Right lung (tissue), 10 donors: ENCODE measurements at places on chromosomes 6 and 20. TPM values are rescaled to one million over a fixed set of nuclear protein-coding genes. Genes with fewer than 3 reads are reported as not detected.

Gene CST1
- polyA plus RNA-seq, result not detected

Gene SAPCD1
- 8.9 TPM for polyA plus RNA-seq

Gene F13A1
- 31.9 TPM for polyA plus RNA-seq

Gene CNR1
- polyA plus RNA-seq, result 0.10 TPM

Gene FITM2
- 7.8 TPM for polyA plus RNA-seq

DNA sequence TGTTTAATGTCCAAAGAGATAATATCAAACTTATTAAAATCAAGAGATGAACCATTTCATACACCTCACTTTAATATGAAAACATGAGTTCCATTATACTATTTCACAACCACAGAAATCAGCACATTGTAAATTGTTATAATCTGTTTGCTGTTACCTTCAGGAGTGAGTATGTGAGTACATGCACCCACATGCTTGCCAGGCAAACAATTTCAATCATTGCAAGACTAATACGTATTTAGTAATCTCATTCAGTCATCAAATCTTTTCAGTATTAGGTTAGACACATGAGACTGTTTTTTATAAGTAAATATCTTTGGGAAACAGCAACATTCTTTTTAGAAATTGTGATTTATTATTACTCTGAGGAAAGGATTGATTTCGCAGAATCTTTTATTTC, 9.3 kb upstream of the EPM2A start:
- no peak for DNase-seq

DNA sequence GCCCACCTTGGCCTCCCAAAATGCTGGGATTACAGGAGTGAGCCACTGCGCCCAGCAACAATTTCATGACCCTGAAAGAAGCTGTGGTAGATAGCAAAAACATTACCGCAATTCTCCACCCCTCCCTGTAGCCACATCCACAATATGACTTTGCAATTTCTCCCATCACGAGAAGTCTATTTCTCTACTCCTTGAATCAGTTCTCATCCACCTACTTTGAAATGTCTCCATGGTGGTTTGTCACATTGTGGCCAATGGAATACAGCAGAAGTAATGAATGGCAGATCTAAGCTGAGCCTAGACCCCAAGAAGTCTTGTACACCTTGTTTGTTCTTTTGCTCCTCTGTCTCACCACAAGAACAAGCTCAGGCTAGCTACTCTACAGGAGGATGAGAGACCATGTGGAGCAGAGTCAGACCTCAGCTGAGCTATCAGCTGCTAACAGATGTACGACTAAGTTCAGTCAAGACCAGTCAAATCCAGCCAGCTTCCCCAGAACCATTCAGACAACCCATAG, 6.3 kb downstream of the OXT start:
- no peak for DNase-seq

GRCh38 chr6:142927271-142927580, 17.8 kb downstream of the HIVEP2 start:
- no peak for DNase-seq

- no peak for DNase-seq
These were observed 199.0 kb downstream of the KCNQ5 start for GRCh38 chr6:72820906-72821305.

- no peak for DNase-seq
These were observed 283.2 kb upstream of the HSF2 start for GRCh38 chr6:122116119-122116834.

DNA sequence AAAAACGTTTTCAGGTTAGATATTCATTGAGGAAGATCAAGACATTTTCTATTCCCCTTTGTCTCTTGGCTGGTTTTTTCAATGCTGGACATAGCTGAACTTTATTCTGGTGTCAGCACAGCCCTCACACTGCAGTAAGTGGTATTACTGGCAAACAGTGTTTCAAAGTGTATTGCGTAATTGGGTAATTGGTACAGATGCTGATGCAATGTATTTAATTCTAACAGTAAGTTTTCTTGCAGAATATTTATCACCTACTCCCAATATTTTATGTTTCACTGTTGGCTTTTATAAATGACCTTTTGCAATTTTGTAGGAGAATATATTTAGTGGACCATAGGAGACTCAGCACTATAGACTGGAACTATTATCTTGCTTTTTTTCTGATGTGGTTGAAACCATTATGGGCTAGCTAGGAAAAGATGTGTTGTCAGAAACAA, 287.6 kb upstream of the SOX4 start:
- peak; percentile 73 for DNase-seq

DNA sequence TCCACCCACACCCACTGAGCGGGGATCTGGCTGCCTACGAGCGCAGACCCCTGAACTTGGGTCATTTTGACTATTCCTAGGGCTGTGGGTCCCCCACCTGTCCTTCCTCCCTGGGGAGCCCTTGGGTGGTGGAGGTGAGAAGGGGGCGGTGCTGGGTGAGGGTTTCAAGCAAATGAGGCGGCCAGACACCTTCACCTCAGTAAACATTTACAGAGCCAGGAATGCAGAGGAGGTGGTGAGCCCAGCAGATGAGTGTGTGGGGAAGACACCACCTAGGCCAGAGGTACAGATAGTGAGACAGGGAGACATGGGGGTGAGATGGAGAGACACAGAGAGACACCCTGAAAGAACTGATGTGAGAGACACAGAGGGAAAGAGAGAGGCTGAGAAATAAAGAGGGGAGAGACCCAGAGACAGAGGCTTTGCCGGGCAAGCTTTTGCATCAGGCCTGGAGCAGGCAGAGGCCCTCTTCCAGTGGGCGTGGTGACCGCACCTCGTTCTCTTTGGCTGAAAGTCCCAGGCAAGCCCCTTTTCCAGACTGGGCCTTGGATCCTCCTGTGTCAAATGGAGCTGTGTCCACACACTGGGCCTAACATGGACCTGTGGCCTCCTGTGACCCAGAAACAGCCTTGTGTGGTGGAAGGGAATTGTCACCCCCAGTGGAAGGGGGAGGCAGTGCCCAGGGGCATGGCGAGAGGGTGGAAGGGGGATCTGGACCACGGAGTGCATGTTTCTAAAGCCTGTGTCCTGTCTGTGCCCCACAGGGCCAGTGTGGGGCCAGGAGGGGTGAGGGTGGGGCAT, 29.7 kb downstream of the CEBPB start:
- no peak for DNase-seq

DNA sequence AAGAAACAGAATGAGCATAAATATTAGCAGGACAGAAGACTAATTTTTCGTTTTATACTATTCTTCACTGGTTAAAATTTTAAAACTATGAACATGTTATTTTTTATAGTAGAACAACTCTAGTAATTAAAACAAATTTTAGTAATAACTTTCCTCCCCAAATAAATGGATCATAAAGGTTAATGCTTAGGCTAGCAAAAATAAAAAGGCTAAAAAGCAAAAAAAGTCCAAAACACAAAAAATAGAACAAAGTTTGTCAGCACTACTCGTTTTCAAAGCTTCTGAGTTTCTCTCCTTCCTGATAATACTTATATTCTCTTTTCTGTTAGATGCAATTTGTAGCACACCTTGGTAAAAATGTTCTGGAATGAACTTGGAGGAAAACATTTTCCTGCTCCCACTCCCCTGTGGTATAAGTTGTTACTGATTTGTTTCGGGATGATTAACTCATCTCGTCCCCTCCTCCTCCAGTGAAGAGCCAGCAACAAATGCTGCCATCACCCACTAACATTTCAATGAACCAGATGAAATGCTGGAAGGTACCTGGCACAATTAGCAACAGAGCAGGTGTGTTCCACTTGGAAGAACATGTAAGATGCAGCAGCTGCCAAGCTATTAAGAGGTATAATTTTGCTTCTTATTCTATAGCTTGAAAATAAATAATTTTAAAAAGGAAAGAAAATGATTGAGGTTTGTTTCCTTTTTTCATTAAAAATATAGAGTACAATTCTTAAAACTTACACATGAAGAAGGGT, 130.5 kb downstream of the MYB start:
- no peak for DNase-seq
